Dermis microvascular lymphatic vessel endothelial cell (primary cell): ENCODE measurements at places on chromosomes 1 and 21. TPM values are rescaled to one million over a fixed set of nuclear protein-coding genes. Genes with fewer than 3 reads are reported as not detected.

Gene SPATA46
- not detected in 2 replicates for total RNA-seq

Gene WNT3A
- not detected in 2 replicates for total RNA-seq

Gene KPNA6
- 27.1 and 30.3 TPM in 2 replicates for total RNA-seq

Gene VASH2
- 0.13 TPM in 2 replicates for total RNA-seq

Gene TLCD4
- under 0.01 TPM in 2 replicates for total RNA-seq

DNA sequence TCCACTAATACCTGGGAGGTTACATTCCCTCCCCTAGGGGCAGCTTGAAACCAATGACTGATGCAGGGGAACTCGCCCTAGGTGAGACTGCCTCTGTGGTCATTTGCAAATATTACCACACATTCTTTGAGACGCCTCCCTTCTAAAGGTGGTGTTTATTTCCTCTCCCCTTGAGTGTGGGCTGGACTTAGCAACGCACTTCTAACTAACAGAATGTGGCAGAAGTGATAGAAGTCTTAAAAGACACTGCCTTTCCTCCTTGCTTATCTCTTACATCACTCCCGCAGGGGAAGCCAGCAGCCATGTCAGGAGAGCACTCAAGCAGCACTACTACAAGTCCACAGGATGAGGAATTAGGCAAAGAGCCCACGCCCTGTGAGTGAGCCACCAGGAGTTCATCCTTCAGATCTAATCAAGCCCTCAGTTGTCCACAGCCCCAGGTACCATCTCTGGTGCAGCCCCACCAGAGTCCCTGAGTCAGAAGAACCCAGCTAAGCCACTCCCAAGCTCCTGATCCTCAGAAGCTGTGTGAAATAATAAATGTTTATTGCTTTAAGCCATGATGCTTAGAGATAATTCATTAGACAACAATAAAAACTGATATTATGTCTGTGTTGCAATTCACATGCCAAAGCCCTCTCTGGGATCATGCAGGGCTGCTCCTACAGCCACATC, 14.8 kb upstream of the MATN1 start:
- DNase-seq = no peak

- no peak for DNase-seq
Measured at GRCh38 chr1:33897092-33897725, 33.3 kb downstream of the HMGB4 start.

- DNase-seq = peak; percentile 21
Measured at GRCh38 chr1:187655104-187655503, 826.4 kb downstream of the PLA2G4A start.

GRCh38 chr1:147720557-147720956, 39.8 kb downstream of the GJA5 start:
- DNase-seq = no peak

DNA sequence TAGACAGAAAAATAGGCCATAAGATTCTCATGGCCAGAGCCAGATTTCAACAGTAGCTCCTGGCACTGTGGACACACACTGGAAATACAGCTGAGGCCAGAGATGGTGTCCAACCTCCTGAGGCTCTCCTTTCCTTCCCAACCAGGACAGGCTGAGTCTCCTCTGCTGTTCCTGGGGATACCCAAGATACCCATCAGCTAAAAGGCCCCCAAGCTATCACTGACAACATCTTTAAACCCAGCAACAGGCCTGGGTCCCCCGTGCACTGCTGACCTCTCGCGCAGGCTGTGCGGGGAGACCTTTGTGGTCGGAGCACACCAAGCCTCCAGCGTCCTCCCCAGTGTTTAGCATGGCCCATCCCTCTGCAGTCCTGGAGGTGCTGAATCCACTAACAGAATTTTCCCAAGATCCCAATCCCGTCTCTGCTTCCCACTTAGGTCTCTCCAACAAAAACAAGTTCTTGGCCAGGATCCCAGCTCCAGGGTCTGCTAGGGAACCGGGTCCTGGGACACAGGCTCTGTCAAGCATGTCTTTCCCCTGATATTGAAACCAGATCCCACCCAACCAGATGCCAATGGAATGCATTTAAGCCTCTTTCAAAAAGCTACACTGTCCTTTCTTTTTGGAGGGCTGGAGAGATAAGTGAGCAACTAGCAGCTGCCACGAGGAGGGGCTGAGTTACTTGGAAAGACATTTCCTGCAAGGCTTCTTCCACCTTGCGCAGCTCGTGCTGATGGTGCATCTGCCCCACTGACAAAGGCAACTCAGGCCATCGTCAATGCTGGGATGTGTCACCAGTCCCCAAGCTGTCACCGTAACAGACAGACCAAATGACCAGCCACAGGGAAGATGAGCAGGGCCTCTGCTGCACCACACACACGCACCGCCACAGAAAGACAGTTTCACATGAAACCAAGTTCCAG, 73.2 kb downstream of the BCAR3 start:
- DNase-seq = no peak

DNA sequence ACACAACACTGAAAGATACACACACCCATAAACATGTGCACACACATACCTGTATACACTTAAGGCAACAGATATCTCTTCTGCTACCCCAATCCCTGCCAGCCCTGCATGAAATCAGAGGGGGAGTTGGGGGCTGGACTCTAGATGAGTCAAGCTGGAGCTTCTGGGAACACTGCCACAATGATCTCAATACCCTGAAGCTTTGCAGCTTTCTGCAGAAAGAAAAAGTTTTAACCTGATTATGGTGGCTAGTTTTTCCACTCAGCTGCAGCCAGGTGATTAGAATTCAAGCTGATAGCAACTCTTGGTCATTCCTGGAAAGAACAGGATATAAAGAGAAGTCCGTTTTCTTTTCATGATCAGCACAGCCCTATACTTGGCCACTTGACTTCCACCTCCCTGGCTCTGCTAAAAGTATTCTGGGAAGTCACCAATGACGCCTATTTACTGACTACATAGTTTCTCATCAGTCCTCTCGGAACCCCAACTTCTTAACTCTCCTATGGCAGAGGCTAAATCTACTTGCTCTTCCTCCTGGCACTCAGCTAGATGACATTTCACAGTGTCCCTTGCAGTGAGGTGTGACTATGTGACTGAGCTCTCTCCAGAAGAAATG, 20.7 kb upstream of the DNASE2B start:
- no peak for DNase-seq

DNA sequence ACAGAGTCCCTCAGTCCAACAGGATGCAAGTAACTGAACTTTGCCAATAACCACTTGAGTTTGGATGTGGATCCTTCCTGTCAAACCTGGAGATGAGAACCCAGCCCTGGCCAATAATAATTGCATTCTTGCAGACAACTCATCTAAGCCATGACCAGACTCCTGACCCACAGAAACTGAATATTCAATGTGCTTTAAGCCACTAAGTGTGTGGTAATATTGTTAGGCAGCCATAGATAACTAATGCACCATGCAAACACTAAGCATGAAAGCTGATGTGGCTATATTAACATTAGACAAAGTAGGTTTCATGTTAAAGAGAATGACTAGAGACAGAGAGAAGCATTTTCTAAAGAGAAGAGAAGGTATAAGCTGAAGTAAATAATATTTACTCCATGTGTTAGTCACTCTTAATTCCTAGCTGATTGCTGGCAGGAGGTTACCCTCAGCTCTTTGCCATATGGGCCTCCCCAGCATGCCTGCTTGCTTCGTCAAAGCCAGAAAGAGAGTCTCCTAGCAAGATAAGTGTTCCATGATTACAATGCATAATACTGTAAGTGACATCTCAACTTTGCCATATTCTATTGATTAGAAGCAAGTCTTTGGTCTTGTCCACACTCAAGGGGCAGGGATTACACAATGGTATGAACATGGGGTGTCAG, 276.4 kb upstream of the PLXNA2 start:
- DNase-seq = no peak

DNA sequence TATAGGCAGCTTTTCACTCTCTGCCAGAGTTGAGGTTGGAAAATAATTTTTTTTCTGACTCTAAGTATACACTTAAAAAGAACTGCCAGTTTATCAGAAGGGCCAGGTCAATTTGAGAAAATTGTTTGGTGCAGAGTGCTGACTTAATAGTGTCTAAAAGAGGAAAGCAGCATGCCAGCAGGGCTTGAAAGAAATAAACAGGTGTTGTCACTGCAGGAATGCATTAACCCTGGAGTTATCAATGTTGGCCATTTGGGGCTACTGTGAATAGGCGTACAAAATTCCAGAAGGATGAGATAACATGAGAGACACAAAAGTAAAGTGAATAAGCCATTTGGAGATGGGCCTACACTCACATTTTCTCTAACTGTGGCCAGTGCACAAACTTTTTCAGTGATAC, 220.6 kb upstream of the PLD5 start:
- DNase-seq = no peak

GRCh38 chr1:240031009-240031408, 60.7 kb upstream of the FMN2 start:
- no peak for DNase-seq

GRCh38 chr1:232988572-232989040, 38.2 kb downstream of the NTPCR start:
- no peak for DNase-seq

DNA sequence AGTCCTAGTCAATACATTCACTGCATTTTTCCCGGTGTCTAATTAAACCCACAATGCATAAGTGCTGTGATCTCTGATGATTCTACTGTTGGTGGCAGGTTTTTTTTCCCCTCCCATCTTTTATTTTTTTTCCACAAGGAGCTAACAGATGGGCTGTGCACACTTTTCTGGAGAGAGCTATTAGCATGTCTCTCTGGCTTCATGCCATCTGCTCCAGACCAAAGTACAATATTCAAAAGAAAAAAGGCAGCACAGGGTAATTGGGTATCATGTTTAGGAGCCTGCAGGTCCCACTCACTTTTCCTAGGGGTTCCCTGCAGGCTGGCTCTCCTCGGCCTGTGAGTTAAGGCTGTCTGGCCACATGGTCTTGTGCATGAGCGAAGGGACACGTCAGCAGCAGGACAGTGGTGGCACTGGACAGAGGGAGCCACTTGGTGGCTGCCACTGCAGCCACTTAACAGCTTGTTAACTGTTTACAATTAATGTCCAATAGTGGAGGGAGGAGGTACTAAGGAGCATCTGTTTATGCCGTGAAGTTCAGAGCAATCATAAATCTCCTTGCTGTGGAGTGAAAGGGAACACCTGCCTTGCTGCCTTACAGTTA, 53.5 kb upstream of the C8B start:
- no peak for DNase-seq

DNA sequence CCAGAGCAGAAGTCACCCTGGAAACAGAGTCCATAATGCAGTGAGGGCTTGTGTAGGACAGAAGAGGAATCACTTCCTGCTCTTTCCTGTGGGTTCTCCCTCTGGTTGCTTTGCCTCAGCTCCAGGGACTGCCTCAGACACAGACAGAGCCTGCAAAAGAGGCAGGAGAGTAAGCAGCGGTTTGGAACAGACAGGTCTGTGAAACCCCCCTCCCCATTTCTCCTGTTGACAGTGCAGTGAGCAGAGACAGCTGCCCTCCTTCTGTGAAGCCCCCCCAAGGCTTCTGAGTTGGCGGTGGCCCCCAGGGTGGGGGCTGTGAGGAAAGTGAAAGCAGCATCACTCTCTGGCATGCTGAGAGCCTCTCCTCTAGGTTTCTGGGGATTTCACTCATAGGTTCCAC, 53.0 kb downstream of the MAB21L3 start:
- no peak for DNase-seq

DNA sequence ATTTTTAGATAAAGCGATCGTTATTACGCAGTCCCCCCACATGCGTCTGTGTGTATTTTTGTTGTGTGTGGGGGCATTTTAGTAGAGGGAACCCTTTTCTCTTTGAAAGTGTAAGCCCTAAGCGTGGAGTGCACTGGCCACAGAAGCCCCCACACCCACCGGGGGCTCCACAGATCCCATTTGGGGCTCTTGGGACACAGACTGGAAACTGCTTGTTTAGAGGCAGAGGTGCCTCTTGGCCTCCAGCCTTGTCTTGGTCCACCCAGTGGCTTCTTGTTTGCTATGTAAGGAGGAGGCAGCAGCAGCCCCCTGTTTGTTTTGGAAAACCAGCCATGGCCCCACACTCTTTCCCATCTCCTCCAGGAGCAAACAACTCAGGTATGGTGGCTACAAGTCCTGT, 42.8 kb downstream of the SLC37A1 start:
- DNase-seq = no peak

GRCh38 chr1:12052008-12052573, 11.0 kb upstream of the TNFRSF8 start:
- DNase-seq = no peak

GRCh38 chr1:116382857-116383483, 9.9 kb downstream of the ATP1A1 start:
- DNase-seq = no peak

DNA sequence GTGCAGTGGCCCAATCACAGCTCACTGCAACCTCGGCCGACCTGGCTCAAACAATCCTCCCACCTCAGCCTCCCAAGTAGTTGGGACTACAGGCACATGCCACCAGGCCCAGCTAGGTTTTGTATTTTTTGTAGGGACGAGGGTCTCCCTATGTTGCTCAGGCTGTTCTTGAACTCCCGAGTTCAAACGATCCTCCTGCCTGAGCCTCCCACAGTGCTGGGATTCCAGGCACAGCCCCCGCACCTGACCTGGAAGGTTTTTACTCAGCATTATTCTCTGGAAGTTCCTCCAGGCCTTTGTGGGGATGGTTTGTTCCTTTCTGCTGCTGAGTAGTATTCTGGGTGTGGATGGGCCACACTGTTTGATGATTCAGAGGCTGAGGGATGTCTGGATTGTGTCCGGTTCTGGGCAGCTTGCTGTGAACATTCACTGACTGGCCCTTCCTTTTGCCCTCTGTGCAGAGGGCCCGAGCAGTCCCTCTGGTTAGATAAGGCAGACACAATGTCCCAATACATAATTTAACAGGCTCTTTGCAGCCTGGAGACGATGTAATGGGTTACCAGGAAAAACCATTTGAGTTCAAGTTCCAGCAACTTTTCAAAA, 6.0 kb upstream of the TRAPPC10 start:
- no peak for DNase-seq

GRCh38 chr1:42146626-42147320, 6.4 kb upstream of the GUCA2B start:
- DNase-seq = peak; percentile 60

- peak; percentile 7 for DNase-seq
Measured at GRCh38 chr1:18100491-18101063, 7.0 kb upstream of the IGSF21 start.

- no peak for DNase-seq
Measured at GRCh38 chr1:77625250-77625649, 57.2 kb downstream of the ZZZ3 start.

DNA sequence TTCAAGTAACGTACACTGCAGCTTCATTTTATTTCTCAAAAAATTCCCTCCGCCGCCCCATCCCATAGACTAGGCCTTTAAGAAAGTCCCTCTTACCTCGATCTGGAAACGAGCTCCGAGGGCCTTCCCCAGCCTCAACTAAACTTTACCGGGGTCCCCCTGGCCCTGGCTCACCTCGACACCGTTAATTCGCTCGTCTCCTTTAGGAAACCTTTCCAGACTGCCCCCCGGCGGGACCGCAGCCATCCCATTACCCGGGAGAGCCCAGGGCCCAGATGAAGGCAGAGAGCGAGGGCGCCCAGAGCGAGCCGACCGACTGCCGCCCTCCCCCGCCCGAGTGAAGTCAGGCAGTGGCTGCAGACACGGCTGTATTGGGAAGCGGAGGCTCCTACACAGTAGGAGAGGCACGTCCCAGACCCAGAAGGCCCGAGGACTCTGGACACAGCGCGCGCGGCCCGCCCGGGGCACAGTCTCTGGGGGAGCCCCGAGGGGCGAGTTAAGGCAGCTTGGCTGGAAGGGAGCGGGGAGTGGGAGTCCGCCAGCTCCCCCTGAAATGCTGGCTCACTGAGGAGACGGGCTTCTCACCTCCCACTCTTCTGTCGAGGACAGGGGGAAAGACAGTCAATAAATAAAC, 14.6 kb downstream of the SEMA6C start:
- peak; percentile 29 for DNase-seq
